ENCODE measurements at places on chromosomes 1 and 21.

DNA sequence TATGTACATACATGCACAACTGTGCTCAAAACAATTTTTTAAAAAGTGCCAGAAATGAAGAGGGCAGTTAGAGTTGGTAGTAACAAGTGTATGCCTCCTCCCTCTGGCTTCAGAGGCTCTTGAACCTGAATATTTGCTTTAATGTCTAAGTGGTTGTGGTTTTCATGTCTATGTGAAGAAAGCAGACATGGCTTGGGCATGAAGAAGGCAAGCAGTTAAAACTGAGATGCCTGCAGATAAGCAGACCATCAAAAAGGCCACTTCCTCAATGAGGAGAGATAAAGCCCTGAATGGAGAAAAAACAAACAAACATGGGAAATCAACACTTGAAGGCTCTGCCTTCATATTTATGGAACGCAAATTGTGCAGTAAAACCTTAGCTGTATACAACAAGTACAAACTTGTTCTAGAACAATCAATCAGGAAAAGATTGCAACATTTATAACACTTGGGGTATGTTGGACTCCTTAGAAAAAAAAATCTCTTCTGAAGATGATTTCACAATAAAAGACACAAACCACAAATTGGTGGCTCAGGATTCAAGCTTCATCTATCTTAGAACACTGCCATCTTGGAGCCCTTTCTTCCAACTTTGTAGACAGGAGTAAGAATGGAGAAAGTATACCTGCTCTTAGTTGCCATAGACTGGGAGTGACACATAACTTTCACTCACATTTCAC, 52.7 kb upstream of the PLA2G4A start:
- no peak for DNase-seq

GRCh38 chr1:4046836-4047461, 146.9 kb upstream of the C1orf174 start:
- DNase-seq, result no peak

- no peak for DNase-seq
These were observed 1.4 kb downstream of the TENT5B start for GRCh38 chr1:27011058-27011764.

DNA sequence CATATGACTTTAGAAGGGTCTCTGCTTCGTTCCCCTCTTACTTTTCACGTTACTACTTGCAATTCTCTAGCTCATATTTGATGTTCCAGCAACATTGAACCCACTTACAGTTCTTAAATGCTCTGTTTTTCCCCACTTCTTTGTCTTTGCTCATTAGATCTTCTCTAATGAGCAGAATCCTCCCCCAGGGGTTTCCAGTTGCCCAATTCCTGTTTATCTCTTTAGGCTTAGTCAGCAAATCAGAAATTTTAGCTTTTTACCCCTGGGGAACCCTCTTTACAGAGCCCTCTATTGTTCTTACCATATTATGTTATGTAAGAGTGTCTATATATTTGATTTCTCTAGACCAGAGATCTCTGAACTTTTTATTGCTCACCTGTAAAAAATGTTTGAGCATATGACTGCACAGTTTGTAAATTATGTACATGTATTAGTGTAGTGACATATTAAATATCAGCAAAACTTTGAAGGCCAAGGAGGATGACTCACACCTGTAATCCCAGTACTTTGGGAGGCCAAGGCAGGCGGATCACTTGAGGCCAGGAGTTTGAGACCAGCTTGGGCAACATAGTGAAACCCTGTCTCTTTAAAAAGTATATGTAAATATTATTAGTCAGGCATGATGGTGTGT, 71.4 kb downstream of the FNBP1L start:
- no peak for DNase-seq

DNA sequence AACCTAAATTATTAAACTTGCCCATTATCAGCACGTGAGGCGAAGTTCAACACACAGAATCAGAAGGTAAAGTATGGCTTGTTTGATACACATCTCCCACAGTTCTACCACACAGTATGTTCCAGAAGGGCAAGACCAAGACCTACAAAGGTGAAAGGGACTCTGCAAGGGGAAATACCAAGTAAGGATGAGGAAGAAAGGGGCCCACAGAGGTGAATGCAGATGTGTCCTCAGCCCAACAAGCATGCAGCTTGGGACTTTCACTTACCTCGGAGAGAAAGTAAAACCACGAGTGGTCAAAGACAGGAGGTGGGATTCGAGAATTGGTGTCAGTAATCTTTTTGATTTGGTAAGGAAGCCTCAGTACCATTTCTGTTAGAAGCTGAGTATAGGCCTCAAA, 85.8 kb downstream of the UBR4 start:
- DNase-seq, result no peak

GRCh38 chr1:238469146-238469631, 578.5 kb upstream of the ZP4 start:
- DNase-seq, result no peak

GRCh38 chr1:77556045-77556444, 126.4 kb downstream of the ZZZ3 start:
- no peak for DNase-seq

DNA sequence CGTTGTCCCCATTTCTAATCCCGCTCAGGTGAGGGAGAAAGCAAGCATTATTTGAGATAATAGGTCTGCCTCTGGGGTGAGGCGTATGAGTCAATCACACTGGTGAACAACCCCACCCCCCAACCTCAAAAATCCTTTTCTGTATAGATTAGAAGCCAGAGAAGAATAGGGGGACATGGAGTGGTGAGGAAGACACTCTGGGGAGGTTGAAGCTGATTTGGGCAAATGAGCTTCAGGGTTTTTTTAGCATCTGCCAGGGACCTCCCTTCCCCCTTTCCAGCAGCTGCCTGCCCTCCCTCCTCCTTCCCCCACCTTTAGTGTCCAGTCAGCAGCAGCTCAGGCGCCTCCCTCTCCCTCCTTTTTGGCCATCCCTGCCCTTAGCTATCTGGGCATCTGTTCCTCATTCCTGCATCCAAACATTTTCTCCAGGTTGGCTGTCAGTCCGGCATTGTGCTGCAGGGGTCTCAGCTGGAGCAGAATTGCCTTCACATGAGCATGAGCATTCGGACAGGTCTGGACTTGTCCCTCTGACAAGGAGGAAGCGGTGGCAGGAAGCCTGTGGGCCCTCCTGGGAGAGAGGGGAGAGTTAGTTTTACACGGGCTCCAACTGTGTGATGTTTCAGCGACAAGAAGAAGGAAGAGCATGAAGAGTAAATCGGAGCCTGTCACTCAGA, 30.8 kb upstream of the PTGFRN start:
- DNase-seq, result peak; percentile 9

DNA sequence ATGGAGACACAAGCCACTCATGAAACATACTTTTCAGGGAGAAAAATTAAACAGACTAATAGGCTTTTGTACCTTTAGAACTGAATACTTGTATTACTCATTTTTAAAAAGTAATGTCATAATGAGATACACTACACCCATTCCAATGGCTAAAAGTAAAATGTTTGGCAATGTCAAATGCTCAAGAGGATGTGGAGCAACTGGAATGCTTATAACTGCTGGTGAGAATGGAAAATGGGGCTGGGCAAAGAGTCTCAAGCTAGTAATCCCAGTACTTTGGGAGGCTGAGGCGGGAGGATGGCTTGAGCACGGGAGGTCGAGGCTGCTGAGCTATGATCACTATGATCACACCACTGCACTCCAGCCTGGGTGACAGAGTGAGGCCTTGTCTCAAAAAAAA, 86.3 kb downstream of the NKAIN1 start:
- DNase-seq, result no peak

GRCh38 chr1:205056188-205056611, 13.2 kb downstream of the CNTN2 start:
- DNase-seq, result no peak

GRCh38 chr1:246503341-246503740, 3.7 kb downstream of the SMYD3 start:
- no peak for DNase-seq

GRCh38 chr1:68197891-68198290, 34.4 kb downstream of the WLS start:
- DNase-seq, result no peak

DNA sequence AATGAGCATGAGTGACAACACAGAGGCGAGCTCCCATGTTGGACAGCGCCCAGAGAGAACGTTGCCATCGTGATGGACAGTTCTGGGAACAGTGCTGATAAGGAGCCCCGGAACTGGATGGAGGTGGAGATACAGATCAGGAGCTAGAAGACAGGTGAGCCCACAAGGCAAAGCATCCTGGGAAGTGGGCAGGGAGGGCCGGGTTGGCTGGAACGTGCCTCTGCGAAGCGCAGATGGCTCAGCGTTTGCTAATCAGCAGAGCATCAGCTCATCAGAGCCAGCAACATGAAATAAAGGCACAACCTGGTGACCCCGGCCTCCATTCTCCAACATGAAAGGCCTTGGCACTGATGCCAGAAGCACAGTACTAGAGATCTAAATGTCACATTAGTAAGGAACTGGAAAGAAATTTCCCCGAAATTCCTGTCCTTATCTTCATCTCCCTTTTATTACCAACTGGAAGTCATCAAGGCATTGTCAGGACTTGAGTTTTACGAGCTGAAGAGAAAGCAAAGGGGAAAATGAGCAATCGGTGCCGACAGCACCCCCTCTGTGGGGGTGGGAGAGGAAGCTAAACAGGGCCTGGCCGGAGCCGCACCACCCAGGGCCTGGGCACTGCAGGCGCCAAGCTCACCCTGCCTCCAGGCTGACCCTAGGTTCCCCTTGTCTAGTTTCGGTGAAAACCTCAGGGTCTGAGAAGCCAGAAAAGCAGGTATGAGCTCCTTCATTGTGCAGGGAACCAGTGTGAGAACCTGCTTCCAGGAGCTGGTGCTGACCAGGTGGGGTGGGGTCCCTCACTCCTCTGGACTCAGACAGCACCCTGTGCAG, 19.9 kb downstream of the ABCA4 start:
- no peak for DNase-seq

GRCh38 chr1:153506831-153507413, 28.9 kb downstream of the S100A6 start:
- peak; percentile 45 for DNase-seq

DNA sequence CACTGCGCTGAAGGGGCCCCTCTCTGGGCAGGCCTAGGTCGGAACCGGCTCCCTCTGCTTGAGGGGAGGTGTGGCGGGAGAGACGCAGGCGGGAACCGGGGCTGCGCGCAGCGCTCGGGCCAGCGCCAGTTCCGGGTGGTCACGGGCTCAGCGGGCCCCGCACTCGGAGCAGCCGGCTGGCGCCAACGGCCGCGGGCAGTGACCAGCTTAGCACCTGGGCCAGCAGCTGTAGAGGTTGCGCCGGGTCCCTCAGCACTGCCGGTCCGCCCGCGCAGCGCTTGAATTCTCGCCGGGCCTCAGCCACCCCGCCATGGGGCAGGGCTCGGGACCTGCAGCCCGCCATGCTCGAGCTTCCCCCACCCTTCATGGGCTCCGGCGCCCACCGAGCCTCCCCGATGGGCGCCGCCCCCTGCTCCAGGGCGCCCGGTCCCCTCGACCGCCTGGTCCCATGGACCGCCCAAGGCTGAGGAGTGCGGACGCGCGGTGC, 254.6 kb downstream of the COL11A1 start:
- DNase-seq, result no peak

DNA sequence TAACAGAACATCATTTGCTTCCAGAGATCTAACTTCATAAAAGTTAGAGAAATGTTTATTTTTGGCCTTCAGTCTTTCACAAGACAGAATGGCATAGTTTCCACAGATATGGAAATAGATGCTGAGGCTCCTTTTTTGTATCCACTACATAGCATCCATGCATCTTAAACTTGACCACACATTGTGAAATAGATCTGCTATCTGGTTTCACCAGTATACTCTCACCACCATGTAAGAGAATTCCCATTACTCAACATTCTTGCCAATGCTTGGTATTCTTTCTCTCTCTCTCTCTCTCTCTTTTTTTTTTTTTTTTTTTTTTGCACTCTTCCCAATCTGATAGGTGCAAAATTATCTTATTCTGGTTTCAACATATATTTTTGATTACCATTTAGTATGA, 52.1 kb upstream of the PRMT6 start:
- DNase-seq, result no peak

GRCh38 chr1:175873290-175873935, 130.0 kb upstream of the TNR start:
- no peak for DNase-seq

DNA sequence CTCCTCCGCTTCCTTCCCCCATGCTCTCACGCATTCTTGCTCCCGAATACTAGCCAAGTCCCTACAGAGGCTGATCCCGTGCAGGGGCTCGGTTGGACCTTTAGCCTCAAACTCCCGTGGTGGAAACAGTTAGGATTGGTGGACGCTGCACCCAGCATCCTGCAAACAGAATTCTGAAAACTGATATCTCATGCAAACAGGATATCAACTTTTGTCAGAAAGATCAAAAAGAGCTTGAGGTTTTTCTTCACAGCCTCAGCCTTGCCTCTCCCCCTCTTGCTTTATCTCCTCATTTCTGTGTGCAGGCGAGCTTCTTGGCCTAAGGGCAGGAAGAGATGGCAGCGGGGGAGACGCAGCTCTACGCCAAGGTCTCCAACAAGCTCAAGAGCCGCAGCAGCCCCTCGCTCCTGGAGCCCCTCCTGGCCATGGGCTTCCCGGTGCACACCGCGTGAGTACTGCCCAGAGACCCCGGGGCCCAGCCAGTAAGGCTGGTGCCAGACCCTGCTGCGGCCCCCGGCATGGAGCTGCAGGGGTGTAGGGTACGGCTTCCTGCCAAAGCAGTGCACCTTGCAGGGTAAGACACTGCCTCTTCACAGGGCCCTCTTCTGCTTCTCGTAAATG, at the start of gene UBASH3A:
Gene UBASH3A, plus strand, starts transcription at position 292 of the 621 bp plus-strand sequence. Its CDS starts 44 bp downstream, at position 336.
- no peak for DNase-seq

- DNase-seq, result no peak
These were observed 60.0 kb upstream of the ATP5PO start for GRCh38 chr21:33975548-33976081.

DNA sequence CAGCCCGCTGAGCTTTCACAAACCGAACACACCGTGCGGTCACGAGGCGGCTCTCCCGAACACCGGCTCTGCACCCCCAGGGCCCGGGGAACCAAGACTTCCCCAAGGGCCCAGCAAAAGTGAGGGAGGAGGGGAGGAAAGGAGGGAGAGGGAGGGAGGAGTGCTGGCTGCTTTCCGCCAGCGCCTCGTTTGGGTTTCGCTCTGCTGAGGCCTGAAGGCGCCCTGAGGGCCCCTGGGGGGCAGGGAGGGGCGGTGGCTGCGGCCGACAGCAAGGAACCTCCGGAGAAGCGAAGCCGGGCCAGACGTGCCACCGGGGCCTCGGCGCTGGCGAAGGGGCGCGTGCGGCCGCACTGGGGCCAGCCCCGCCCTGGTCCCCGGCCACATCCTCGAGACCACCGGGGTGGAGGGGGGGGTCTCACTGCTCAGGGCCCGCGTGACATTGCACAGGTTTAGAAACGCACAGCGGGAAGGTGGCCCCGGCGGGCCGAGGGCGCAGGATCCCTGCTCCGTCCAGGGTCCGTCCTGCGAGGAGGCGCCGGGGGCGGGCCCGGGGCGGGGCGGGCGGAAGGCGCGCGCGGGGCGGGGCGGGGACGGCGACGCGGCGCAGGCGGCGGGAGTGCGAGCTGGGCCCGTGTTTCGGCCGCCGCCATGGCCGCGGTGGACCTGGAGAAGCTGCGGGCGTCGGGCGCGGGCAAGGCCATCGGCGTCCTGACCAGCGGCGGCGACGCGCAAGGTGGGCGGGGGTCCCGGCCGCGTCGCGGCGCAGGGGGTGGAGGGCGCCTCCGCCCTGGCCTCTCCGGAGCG, at the start of gene PFKL:
Gene PFKL, plus strand, starts transcription at position 596 of the 804 bp plus-strand sequence. Its CDS starts 53 bp downstream, at position 649.
- DNase-seq, result peak; percentile 67
